Left renal cortex interstitium (tissue), 4 donors: ENCODE measurements at places on chromosomes 16 and 17.

DNA sequence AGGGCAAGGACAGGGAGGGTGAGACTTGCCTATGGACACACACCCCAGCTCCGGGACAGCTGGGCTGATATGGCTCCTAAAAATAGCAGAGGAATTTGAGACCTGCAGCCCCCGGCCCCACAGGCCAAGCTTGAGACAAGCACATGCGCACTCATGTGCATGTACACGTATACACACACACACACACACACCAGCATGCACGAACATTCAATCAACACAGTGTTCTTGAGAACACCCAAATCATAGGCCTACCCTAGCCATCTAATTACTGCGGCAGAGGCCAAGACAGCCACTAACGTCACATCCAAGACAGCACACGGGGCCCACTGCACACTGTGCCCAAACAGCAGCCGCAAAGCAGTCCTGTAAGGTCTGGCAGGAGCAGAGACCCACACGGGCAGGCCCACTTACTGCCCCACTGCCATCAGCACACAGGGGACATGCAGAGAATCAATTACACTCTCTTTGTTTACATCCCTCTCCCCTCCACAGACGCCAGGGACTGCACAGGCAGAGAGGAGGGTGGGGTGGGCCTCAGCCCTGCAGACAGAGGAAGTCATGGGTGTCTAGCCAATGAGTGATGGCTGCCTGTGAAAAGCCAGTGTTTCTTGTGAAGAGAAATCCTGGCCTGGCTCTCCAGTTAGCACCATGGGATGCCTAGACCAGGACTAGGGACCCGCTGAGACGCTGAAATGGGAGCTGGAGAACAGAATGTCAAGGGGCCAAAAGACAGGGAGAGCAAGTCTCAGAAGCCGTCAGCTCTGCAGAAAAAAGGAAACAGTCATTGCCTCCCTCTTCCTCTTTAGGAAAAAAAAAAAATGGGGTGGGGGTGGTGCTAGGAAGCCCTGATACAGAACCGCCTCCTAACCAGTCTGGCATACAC lies 39.3 kb downstream of the MYO18A start:
- DNase-seq = no peak

GRCh38 chr16:1553946-1554825 lies 20.7 kb downstream of the TMEM204 start:
- no peak for DNase-seq

- no peak for DNase-seq
Observed at GRCh38 chr17:40515491-40516041, 14.1 kb upstream of the TNS4 start.

DNA sequence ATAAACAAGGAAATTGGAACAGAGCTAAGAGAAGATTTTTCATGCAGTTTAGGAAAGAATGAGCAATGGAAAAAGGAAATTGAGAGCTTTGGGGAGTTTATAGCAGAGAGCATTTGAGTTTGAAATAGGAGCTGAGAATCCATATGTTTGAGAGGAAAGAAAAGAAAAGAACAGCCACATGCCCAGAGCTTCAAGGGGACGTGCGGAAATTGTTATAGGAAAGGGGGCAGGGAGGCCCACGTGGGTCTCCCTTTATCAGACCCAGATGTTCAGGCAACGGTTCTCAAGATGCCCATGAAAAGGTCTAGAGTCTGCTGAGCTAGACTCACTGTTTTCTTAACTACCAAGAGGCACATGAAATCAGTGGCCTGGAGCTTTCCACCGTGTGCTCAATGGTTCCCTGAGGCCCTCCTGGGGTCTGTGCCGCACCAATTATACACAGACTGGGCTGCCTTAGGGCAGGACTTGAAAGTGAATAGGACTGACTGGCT lies 31.2 kb downstream of the CHD9 start:
- DNase-seq = no peak

DNA sequence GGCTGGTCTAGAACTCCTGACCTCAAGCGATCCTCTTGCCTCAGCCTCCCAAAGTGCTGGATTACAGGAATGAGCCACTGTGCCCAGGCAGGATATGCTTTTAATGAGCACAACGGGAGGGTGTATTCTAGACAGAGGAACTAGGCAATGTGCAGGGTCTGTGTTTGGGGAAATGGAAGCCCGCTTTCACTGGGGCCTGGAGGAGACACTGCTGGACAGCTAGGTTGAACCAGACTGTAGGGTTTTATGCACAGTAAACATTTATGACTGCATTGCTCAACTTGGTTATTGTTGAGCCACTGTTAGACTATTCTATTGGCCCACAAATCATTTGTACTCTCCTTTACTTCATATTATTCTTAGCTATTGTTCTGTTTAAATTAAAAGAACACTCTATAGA lies 10.2 kb upstream of the SIAH1 start:
- DNase-seq = no peak

DNA sequence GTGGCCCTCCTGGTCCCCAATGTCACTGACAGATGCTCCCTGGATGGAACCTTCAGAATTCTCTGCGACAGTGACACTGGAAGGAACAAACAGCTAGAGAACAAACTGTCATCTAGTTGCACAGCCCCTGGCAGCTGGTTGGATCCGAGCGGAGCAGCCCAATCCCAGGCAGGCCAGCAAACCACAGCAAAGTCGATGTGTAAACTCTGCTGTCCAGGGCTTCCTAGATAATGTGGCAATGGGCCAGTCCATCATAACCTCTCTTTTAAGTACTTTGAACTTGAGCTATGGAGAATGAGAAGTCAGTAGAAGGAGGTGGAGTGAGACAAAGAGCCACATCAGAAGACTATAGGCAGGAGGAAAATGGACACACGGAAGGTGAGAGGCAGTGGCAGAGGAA lies 323.0 kb downstream of the CBLN1 start:
- no peak for DNase-seq
